Hematopoietic multipotent progenitor cell (in vitro differentiated cells): ENCODE measurements at places on chromosomes 3 and 15. TPM values are rescaled to one million over a fixed set of nuclear protein-coding genes. Genes with fewer than 3 reads are reported as not detected.

CHP1 gene
- 45.8 TPM for total RNA-seq

CMTM8 gene
- 2.2 TPM for total RNA-seq

TEX55 gene
- total RNA-seq, result under 0.01 TPM

SST gene
- not detected for total RNA-seq

UNC13C gene
- total RNA-seq, result under 0.01 TPM

GRCh38 chr3:172324611-172325203, 123.5 kb downstream of the GHSR start:
- DNase-seq, result no peak

DNA sequence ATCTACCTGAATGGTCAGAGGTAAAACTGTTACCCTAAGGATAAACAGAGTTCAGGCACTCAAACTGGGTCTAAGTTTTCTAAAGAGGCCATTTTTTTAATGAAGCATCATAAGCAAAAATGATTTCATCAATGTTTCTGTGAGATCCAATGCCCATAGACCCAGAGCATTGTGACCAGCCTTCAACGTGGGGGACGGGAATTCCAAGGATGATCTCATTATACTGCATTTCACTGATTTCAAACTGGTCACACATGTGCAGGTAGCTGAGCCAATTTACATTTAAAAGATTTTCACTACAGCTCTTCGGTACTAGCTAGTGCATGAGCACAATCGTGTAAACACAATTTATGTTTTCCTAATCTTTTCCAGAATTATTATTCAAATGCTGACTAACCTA, 472.9 kb downstream of the DIPK2A start:
- DNase-seq, result no peak

DNA sequence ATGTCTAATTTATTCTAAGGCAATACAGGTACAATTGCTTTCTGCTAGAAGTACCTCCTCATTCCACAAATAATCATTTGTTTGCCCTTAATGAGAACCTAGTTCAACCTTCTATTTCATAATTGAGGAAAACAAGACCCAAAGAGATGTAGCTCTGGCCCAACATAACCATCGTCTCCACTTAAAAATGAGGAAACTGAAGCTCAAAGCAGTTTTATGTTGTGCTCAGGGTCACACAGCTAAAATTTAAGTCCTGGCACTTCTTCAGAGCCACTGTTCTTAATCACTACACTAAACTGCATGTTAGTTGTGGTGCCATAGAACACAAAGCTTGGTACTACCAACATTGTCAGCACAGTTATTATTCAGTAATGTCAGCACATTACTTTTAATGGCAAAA, 108.0 kb downstream of the SERPINI1 start:
- DNase-seq, result no peak

DNA sequence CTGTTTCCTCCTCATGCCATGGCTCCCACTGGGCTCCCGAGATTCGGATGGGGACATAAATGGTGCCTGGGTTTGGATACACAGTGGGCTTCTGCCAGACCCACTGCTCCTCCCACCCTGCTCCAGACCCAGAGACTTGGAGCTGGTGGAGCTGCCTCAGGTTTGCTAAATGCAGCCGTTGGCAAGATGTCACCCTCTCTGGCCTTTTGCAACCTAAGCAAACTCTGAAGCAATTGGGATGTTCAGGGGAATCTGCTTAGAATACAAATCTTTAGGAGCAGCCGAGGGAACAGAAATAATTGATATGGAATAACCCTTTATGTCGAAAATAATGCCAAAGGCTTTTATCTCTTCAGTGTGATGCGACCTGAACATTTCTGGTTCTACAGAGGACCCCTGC, 33.4 kb downstream of the PRICKLE2 start:
- DNase-seq, result no peak

DNA sequence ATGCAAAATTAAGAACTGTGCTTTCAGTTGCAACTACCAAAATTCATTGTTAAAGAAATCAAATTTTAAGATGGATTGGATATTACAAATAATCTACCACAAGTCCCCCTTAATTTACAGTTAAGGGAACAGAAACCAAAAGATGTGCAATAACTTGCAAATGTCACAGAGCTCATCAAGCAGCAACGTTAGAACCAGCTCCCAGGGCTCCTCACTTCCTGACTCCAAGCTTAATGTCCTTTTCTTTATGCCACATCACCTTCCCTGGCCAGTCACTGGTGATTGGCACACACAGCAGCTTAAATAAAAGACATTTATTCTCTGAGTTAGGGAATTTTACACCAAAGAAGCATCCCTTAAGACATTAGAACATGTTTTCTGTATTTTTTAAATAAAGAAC, 159.7 kb downstream of the RSL24D1 start:
- DNase-seq, result no peak

- peak; percentile 10 for DNase-seq
Observed at GRCh38 chr15:90903733-90904536, 833 bp downstream of the MAN2A2 start.

- DNase-seq, result no peak
Observed at GRCh38 chr15:25901811-25902605, 38.9 kb upstream of the ATP10A start.

- DNase-seq, result no peak
Observed at GRCh38 chr15:77529394-77530159, 103.1 kb downstream of the LINGO1 start.

DNA sequence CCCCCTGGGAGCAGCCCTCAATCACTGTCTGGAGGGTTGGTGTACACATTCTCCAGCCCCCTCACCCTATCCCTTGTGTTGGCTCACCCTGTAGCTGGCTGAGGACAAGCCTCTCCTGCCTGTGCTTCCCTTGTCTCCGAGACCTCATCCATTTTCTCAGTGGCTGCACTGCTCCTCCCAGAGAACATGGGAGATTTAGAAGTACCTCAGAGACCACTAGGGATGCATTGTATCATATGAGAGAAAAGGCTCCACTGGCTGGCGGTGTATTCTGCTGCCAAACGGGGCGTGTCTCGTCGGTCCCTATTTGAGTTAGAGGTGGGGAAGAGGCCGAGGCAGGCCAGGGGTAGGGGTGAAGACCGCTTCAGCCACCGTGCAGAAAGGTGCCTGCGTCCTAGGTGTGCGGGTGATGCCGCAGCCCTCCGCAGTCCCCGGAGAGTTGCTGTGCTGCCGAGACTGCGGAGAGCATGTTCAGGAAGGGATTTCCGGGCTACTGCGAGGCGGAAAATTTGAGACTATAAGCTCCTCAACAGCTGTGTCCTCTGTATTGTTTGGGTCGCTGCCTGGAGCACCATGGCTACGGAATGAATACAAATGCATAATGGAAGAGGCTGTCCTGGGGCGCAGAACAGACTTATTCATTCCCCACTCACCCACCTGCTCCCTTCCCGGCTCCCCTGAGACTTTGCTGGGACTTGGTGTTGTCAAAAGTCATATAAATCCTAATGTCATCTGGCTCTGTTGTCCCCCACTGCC, 43.8 kb downstream of the SPSB4 start:
- DNase-seq, result no peak

DNA sequence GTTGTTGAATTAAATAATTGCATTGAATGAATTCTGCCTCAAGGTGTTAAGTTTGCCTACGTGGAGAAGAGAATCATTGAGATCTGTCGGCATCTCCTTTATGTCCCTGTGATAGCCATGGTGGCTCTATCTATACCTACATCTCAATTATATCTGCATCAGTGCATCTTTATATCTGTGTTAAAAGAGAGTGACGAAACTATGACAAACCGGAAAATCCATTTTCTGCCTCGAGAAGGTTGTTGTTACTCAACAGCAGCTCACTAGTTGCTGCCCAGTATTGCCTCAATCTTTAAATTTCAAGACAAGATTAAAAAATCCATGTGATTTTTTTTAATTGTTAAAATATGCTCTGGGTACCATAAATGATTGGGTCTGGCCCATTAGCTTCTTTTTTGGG, 58.7 kb downstream of the GUCA1C start:
- no peak for DNase-seq
